ENCODE measurements at places on chromosomes 6 and 20. TPM values are rescaled to one million over a fixed set of nuclear protein-coding genes. Genes with fewer than 3 reads are reported as not detected.

PLN gene
- not detected for total RNA-seq

CD40 gene
- total RNA-seq = 21.3 TPM

BPIFB1 gene
- not detected for total RNA-seq

NHSL1 gene
- 78.7 TPM for total RNA-seq

OR2H2 gene
- not detected for total RNA-seq

VIP gene
- total RNA-seq = 0.56 TPM

ZC2HC1B gene
- total RNA-seq = not detected
